Activated T-helper 9 cell treated with anti-CD3 and anti-CD28 coated beads, Interleukin-2, amount 50 U/mL, for 16 hours (primary cell): ENCODE measurements at places on chromosomes 1 and 21.

GRCh38 chr1:246394121-246394520, 113.0 kb downstream of the SMYD3 start:
- DNase-seq: no peak

GRCh38 chr1:93769777-93770176, 88.1 kb upstream of the BCAR3 start:
- no peak for DNase-seq

- no peak for DNase-seq
Observed at GRCh38 chr1:203147376-203147775, 19.9 kb downstream of the ADORA1 start.

GRCh38 chr1:29269382-29269781, 33.1 kb downstream of the PTPRU start:
- no peak for DNase-seq

GRCh38 chr1:208420696-208421095, 176.5 kb upstream of the PLXNA2 start:
- DNase-seq: no peak

DNA sequence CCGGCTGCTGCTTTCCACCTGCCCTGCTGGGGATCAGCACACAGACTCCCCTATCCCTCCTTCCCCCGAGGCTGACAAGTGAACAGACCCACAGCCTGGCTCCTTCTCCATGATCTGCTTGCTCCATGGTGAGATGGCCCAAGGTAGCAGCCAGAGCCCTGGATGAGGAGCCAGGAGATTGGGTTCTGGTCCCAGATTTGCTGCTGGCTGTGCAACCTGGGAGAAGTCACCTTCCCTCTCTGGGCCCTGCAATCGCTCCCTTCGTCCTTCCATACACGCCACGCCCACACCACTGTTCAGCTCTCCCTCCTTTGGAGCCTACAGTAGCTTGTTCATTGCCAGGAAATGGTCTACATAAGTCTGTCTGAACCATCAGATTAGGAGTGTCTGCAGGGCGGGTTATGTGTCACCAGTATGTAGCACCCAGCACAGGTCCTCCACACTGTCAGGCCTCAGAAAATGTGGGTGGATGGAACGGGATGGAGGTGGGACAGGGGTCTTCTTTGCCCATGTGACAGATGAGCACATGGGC, 9.2 kb upstream of the EPHA8 start:
- no peak for DNase-seq

DNA sequence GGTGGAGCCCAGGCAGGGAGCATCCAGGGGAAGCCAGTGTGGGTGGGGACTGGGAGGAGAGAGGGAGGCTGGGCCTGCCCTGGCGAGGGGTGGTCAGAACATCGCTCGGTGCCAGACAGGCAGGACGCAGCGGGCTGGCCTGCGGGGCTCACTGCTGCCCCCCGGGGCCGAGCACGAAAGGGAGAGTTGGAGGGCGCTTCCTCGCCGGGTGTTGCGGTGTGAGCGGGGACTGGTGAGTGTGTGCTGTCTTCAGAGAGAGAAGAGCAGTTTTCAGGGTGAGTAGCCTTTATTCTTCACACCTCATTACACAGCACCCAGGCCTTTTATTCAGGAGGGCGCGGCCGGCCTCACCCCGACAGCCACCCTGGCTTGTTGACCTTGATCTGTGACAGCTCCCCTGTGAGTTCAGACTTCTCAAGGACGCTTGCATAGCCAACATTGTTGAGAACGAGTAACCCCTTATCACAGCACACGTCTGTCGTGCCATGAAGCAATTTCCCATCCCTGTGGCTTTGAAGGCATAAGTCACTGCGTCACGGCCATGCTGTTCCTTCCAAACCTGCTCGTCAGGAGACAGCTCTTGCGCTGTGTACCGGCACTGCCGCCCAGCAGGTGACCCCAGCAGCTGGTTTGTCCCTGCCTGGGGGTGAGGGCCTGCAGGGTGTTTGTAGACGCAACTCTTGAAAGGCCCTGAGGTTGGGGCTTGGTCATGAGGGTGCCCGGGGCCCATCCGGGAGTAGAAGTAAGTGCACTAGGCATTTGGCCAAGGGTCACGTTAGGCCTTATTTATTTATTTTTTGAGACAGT, 54.6 kb downstream of the PRKCZ start:
- no peak for DNase-seq

DNA sequence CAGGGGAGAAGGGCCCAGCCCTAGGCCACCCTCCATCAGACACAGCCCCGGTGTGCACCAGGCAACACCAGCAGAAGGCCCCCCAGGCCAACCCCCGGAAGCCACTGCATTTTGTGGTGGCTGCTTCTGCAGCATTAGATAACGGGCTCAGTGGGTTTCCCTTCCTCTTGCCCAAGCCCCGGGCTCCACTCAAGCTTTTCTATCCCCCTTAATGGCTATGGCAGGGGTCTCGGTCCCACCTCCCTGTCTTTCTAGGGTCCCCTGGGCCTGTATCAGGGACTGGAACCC, 18.9 kb downstream of the C1orf174 start:
- DNase-seq: no peak

- DNase-seq: no peak
Observed at GRCh38 chr1:177820213-177820612, 149.6 kb downstream of the SEC16B start.

DNA sequence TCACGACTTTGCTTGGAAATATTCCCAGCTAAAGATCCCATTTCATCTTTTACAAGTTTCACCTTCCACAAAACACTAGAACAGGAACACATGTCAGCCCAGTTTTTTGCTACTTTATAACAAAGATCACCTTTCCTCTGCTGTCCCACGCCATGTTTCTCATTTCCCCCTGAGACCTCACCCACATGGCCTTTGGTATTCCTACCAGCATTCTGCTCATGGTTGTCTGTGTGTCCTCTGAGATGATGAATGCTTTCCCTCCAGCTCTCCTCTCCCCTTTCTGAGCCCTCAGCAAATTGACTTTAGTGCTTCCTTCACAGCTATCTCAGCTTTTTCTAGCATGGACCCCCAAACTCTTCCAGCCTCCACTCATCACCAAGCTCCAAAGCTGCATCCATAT, 32.3 kb upstream of the ABCG1 start:
- no peak for DNase-seq

DNA sequence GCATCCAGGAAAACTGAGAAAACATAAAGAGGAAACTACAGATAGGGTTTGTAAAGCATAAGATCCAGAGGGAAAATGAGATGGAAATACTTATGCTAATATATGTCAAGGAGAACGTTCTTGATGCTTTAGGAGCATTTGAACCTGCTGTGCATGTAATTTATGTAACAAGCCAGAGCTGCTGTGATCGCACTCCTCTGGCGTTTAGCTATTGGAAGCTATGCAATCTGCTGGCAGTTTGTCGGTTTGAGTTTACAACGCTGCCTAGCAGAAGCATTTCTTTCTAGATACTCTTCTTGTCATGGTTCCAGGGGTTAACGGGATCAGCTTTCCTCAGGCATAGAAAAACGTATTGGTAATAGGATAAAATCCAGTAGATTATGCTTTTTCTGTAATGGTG, 182.7 kb downstream of the KCNH1 start:
- DNase-seq: no peak

DNA sequence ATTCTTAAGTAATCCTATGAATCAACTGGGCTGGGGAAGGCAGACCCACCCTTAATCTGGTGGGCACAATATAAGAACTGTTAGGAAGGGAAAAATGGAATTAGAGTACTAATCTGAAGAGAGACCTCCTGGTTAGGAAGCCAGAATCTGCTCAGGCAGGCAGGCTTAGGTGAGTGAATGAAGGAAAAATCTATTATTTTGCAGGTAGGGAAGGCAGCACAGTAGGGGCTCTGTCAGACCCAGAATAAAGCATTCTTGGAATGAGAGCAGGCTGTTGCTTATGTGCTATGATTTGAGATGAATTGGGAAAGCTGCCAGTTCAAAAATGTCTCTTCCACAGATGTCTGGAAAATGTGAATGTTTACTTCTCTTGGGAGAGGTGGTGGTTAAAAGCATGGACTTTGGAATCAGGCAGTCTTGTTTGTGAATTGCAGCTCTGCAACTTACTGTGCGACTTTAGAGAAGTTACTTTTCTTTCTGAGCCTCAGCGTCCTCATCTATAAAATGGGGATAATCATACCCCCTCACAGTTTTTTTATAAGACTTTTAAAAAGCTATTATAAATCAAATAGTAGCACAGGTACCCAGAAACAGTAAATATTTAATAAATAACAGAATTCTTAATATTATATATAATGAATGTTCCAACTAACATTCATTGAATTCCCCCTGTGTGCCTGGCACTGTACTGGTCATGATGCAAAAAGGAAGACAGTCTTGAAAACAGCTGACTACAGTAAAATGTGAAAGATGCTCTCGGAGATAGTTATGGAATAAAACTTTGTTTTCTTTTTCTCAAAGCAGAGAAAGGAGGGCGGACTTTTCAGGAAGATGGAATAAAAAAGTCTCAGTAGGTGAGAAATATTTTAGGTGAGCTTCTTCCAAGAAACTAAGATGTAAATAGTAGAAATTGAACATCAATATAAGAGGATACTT, 15.3 kb upstream of the ZNF644 start:
- DNase-seq: no peak

- no peak for DNase-seq
Observed at GRCh38 chr1:184387069-184387475, 243 bp downstream of the C1orf21 start.

GRCh38 chr1:208238710-208239472, 5.3 kb downstream of the PLXNA2 start:
- DNase-seq: no peak
